NCI-H1105 (cell line): ENCODE measurements at places on chromosomes 12 and 14.
A peak's percentile ranks its signal among the peaks of the same experiment; 100 is the strongest.

DNA sequence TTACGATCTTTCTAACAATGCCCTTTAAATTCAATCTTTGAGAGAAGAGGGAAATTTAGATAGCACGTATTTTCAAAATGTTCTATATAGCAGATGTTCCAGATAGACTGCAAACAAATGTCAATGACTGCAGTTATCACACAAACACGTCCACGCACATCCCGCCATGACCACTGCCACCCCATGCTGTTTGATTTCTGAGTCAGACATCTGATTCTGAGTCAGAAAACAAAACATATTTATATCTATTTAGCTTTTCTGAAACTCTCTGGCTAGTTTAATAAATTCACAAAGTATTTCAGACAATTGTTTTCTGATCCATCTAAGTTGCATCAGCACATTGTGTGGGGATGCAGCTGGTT lies 105.9 kb upstream of the BCAT1 start:
- no peak for DNase-seq

DNA sequence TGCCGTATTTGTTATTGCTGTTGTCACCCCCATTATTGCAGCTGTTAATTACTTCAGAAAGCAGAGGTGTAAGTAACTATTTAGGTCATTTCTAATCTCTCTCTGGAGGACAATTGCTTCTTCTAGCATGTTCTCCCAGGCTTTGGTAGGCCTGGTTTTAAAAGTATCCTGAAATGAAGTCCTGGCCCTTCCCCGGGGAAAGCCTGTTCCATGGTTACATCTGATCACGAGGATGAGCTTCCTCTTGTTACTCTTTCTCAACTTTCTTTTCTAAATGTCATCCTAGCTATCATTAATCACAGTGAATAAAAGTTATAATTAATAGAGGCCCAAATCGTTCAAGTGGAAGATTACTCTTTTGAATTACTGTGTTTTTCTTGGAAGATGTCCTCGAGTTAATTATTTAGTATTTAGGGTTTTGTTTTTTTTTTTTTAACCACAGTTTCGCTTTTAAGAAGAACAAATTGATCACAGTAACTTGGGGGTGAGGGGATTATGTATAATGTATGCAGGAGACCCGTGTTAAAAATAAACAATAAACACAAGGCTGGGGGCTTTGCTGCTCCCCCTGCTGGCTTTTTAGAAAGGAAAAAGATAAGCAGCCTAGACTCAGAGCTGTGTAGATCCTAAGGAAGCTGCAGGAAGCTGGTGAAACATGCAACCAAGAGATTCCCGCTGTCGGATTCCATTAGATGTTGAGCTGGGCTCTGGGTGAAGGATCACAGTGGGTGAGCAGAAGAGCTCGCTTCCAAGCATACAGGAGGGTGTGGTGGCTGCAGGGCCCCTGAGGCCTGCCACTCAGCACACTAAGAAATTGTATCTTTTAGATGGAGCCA lies 420.1 kb downstream of the FUT8 start:
- no peak for DNase-seq

DNA sequence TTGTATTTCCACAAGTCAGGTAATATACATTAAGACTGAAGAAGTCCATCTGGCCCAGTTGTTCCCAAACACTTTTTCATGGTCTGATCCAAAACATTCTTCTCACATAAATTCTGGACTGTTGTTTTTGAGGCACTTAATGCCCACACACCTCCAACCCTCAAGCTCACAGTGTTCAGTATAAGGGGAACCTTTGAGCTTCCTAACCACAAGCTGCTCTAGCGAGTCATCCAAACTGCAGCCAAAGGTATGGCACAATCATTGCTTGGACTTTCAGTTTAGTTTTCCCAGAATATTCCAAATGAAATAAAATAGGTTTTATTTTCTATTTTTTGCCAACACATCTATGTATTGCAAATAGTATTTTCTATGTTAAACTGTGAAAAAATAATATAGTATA lies 103.0 kb downstream of the PUS7L start:
- no peak for DNase-seq

- no peak for DNase-seq
Measured at GRCh38 chr12:57918147-57918546, 23.2 kb upstream of the ATP23 start.

DNA sequence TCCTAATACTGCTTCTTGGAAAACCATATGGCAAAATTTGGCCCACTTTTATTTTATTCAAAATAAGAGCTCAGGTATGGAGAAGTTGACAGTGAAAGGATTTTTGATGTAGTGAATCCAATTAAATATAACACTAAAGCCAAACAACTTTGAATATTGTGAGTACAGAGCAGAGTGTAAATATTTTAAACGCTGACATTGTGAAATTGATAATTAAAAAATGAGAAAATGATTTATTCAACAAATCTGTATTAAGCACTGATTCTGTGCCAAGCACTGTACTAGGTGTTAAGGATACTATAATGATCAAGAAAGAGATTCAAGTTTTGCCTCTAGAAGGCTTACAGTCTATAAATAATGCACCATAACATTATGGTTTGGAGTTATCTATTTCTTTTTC lies 50.5 kb downstream of the ATL1 start:
- no peak for DNase-seq

DNA sequence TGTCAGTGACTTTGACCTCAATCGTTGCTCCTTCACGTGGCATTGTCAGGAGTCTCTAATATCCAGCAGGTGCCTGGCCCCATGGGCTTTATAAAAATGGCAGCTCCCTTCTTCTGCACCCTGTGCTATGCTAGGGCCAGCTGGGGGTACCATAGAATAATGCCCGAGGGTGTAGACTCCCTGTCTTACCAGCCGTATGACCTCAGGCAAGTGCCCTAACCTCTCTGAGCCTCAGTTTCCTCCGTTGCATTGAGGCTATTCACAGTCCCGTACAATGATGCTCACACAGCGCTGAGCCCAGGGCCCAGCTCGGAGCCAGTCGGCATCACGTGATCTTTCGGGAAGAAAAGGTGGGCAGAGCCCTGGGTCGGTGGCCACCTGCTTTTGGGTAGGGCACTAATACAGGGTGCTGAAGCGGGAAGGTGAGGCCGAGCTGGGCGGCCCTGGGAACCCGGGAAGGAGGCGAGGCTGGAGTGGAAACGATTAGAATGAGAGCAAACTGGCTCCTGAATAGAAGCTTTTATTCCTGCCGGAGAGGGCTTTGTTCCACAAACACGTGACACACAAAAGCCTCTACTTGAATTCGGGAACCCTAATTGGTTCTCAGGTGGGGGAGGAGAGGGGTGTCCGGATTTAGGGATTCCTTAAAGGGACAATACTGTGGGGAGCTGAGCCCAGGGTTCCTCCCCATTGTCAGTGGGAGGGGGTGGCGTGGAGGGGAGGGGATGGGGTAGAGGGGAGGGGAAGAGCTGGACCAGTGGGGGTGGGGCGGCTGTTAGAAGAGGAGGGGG lies 19.9 kb upstream of the MSI1 start:
- peak; percentile 82 for DNase-seq

DNA sequence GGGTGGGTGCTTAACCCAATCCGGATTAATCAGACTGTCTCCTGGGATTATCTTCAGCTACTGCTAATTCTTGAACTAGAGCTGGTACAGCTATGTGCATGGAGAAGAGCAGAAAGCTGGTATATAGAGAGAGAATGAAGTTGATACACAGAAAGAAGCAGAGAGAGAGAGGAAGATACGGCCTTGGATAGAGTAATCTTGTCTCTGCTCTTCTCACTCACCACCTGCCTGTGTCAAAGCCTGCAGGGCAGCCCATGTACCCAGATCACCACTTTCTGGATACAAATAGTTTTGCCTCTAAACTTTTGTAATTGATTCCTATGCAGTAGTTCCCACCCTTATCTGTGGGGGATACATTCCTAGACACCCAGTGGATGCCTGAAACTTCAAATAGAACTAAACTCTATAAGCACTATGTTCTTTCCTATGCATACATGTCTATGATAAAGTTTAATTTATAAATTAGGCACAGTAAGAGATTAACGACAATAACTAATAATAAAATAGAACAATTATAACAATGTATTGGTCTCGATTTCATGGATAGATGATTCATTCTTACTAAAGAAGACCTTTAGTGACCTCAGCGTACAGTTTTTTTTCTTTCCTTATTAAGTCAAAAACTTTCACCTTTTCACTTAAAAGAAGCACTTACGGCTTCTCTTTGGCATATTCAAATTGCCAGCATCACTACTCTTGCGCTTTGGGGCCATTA lies 45.5 kb downstream of the YEATS4 start:
- DNase-seq: no peak

DNA sequence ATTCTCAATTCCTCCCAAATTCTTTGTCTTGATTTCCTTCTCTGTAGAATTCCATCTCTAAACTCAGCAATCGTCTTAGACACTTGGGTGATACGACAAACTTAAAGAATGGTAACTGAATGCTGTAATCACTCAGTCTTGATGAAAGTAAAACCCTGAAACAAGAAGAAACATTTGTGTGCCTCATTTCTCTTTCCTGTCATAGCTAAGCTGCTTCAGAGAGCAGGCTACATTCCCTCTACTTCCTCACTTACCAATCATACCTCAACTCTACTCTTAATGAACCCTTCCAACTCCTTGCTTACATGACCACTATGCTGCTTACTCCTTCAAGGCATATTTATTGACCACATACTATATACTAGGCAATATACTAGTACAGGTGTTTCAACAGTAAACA lies 8.3 kb downstream of the MAP4K5 start:
- no peak for DNase-seq

- no peak for DNase-seq
Measured at GRCh38 chr14:20866963-20867362, 24.2 kb upstream of the RNASE3 start.
